ENCODE measurements at places on chromosomes 3 and 15. TPM values are rescaled to one million over a fixed set of nuclear protein-coding genes. Genes with fewer than 3 reads are reported as not detected.
A peak's percentile ranks its signal among the peaks of the same experiment; 100 is the strongest.

- H3K36me3 ChIP-seq, result no peaks in the 10 kb centered on the region
- no peak for DNase-seq
- H3K4me3 ChIP-seq, result no peak overlapping the region
- no peak overlapping the region for H3K27ac ChIP-seq
Observed at GRCh38 chr3:192923731-192924130, 6.1 kb upstream of the MB21D2 start.

- H3K4me3 ChIP-seq, result no peak overlapping the region
- no peaks in the 10 kb centered on the region for H3K27me3 ChIP-seq
- DNase-seq, result no peak
- H3K36me3 ChIP-seq, result no peaks in the 10 kb centered on the region
- no peaks in the 10 kb centered on the region for H3K4me1 ChIP-seq
Observed at GRCh38 chr3:20648921-20649381, 462.9 kb upstream of the SGO1 start.

GRCh38 chr3:120741837-120742197 lies 499 bp downstream of the RABL3 start:
- H3K27me3 ChIP-seq, result no peaks in the 10 kb centered on the region
- H3K36me3 ChIP-seq, result no peaks in the 10 kb centered on the region
- H3K4me1 ChIP-seq, result peaks cover 13% of the 10 kb centered on the region
- peak overlapping the region; percentile 99 for H3K27ac ChIP-seq
- DNase-seq, result no peak

IQCH gene
- total RNA-seq, result 1.3 TPM

All from CD8-positive, alpha-beta memory T cell (primary cell).